ENCODE measurements at places on chromosomes 6 and 20.

- DNase-seq, result no peak
Measured at GRCh38 chr6:38676236-38676973, 26.5 kb downstream of the GLO1 start.

DNA sequence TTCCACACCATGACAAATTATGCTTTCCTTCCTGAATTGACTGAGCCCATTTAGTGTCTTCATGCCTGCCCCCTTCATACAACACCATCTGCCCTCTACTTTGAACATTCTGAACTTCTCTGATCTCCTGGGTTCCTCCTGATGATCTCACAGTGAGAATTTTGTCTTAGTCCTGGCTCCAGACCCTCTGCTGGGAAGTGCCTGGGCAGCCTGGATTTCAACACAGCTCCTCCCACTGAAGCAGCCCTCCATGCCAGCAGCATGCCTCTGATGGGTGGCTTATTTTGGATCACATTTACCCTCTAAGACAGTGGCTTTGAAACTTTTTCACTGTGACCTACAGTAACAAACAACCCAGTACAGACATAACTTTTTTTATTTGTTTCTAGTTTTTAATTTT lies 41.5 kb downstream of the DSE start:
- peak; percentile 20 for DNase-seq

DNA sequence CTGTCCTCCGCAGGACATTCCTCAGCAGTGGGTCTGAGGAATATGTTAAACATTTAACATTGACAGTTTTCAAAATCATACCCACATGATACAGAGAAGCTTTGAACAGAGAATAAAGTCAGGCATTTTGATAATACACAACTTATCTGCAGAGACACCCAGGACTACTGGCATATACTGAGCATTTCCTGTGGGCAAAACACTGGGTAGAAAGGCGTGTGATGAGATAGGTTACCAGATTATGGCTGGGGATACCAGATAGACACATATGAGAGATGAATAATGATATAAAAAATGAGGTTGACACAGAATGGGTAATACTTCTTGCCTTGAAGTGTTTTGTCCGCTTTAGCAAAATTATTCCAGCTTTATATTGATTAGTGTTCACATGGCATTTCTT lies 31.4 kb upstream of the TRIM26 start:
- no peak for DNase-seq

GRCh38 chr6:133961831-133962230 lies 8.8 kb downstream of the TBPL1 start:
- no peak for DNase-seq

DNA sequence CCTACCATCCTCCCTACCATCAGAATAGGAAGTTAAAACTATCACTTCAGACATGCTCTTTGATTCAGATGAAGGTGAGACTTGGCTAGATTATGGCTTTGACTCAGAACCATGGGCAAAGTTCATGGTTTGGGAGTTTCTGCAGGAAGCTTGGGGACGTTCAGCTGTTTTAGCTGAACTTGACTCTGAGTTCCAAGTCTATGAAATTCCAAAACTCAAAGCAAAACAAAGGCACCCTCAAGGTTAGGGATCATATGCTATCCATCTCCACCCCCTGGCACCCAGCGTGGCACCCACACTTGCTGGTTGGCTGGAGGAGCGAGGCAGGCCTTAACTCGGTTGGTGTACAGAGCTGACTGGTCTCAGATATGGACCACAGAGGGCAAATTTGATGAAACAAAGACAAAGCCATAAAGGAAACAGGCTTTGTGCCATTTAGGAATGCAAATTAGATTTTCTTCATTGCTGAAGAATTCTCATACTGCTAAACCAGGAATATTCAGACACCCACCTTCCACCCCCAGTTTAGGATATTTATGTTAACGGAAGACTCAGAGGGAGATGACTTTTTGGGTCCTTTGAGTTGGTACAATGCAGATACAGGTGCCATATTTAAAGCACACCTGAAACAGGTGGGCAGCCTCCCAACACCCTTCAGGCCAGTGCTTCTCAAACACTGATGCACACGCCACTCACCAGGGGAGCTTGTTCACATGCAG lies 88.4 kb upstream of the SLC22A16 start:
- DNase-seq, result no peak

DNA sequence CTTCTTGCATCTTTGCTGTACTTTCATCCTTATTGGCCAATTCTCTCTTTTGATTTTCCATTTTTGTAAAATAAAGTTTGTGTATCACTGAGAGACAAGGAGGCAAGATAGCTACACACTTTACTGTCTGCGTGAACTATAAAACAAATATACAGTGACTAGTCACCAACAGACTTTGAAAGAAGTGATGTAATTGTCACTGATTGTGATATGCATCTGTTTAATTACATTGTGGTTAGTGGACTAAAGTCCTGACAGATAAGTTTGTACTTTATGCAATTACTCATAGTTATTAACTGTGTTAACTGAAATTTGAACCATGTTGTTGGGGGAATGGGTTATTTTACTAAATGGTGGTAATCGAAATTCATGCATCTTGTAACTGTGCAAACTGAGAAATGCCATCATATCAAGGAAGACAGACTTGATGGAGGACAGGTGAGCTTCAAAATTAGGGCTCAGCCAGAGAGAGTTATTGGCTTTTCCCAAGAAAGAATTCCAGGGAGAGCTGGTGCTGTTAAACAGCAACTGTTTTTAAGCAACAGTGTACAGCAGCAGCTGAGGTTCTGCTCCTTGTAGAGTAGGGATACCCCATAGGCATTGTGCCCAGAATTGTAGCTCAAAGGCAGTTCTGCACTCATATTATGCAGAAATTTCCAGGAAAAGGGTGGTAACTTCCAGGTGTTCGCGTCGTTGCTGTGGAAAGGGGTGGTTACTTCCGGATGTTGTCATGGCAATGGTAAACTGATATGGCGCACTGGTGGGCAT lies 62.9 kb downstream of the EFHC1 start:
- DNase-seq, result no peak

DNA sequence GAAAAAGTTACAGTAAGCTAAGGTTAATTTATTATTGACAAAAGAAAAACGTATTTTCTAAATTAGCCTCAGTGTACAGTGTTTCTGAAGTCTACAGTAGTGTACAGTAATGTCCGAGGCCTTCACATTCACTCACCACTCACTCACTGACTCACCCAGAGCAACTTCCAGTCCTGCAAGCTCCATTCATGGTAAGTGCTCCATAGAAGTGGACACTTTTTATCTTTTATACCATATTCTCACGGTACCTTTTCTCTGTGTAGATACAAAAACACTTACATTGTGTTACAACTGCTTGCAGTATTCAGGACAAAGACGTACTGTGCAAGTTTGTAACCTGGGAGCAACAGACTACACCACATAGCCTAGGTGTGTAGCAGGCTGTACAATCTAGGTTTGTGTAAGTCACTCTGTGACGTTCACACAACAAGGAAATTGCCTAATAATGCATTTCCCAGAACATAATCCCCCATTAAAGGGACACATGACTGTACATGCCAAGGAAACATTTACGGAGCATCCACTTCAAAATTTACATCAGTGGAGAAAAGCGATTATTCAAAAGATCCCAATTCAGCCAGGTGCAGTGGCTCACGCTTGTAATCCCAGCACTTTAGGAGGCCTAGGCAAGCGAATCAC lies 133.4 kb downstream of the BANF2 start:
- DNase-seq, result no peak

GRCh38 chr6:138569970-138570724 lies 70.9 kb upstream of the NHSL1 start:
- DNase-seq, result no peak

- no peak for DNase-seq
Measured at GRCh38 chr20:62167474-62167873, 15.4 kb upstream of the MTG2 start.

DNA sequence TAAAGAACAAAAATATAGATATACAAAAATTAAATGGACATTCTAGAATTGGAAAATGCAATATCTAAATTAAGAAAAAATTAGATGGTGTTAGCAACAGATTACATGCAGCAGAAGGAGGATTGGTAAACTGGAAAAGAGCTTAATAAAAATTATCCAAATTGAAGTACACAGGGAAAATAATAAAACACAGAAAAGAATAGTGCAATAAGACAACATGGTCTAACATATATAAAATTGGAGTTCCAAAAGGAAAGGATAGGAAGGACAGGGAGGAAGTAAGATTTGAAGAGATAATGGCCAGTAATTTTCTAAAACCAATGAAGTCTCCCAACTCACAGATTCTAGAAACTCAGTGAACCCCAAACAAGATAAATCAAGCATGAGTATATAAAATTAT lies 194.5 kb downstream of the TBX18 start:
- DNase-seq, result no peak

DNA sequence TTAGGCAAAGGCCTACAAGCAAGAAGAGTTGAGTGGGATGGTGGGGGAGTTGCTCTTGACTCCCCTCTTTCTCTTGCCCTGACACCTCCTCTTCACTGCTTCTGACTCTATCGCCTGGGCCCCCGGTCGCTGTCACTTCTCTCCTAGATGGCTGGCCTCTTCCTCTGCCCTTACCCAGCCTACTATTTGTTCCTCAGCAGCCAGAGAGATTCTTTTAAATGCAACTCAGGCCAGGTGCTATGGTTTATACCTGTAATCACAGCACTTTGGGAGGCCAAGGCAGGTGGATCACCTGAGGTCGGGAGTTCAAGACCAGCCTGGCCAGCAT lies 4.3 kb upstream of the PDYN start:
- no peak for DNase-seq

- DNase-seq, result no peak
Measured at GRCh38 chr20:49279677-49280462, 2.0 kb upstream of the ZNFX1 start.

DNA sequence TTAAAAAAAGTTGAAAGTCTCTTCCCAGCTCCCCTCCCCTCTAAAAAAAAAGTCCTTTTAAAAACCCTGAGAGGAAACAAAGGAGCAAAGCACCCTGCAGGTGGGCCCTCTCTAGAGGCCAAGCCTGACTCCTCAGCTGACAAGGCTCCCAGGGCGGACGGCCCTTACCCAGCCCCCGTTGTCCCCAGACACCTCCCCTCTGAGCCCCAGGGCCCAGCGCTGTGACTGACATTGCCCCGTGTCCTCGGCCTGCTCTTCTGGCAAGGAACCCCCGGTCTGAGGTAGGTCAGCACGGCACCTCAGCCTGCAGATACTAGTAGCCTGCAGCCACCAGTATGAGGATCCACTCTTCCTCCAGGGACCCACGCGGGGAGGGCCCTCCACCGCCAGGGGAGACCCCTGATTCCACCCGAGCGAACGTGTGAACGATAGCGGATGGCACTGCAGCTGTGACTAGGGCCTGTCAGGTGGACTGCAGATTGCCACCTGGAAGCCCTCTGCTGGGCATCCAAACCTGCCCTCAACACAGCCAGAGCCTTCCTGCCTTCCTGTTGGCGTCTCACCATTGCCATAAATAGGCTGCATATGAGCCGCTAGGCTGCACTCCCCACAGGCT lies 34.2 kb downstream of the FOXC1 start:
- no peak for DNase-seq

GRCh38 chr20:25984933-25985332 lies 288.3 kb upstream of the ZNF337 start:
- DNase-seq, result no peak

GRCh38 chr6:30102414-30102969 lies 10.4 kb downstream of the TRIM31 start:
- DNase-seq, result peak; percentile 87

- no peak for DNase-seq
Measured at GRCh38 chr6:31687321-31687720, 6.5 kb upstream of the LY6G5C start.

DNA sequence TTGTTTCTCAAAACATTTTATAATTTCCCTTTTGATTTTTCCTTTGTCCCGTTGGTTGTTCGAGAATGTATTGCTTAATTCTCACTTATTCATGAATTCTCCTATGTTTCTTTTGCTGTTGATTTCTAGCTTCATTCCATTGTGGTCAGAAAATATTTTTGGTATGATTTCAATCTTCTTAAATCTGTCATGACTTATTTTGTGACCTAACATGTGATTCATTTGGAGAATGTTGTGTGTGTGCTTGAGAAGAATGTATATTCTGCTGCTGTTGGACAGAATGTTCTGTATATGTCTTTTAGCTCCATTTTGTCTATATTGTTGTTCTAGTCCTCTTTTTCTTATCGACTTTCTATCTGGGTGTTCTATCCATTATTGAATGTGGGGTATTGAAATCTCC lies 286.2 kb upstream of the RNF217 start:
- no peak for DNase-seq

- DNase-seq, result no peak
Measured at GRCh38 chr20:23530937-23531567, 37.2 kb downstream of the CST9L start.

GRCh38 chr20:8385247-8385646 lies 253.2 kb downstream of the PLCB1 start:
- no peak for DNase-seq

- DNase-seq, result no peak
Measured at GRCh38 chr20:1875762-1876161, 19.4 kb upstream of the SIRPA start.

DNA sequence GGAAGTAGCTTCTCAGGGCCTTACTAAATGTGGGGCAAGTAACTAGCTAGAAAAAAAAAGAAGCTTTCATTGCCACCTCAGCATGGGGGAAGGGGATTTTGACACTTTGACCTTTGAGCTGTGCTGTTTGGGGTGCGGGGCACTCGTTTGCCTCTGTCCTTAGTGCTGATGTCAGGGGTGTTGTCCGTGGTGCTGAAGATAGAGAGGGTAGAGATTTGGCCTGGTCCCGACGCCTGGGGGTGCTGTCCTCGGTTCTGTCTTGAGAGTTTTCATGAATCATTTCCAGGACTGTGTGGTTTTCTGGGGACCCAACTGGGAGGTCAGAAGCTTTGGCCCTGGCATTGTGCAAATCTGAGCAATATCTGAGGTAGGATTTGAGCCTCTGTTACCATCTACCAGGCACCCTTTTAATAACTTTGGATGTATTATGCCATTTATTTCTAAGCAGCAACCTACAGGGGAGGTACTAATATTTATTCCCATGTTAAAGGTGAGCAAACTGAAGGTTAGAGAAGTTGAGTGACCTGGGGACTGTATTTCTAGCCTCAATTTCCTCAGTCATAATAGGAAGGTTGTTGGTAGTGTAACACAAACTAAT lies 78.0 kb downstream of the DLGAP4 start:
- peak; percentile 10 for DNase-seq

- no peak for DNase-seq
Measured at GRCh38 chr6:259901-260508, 32.3 kb upstream of the DUSP22 start.

DNA sequence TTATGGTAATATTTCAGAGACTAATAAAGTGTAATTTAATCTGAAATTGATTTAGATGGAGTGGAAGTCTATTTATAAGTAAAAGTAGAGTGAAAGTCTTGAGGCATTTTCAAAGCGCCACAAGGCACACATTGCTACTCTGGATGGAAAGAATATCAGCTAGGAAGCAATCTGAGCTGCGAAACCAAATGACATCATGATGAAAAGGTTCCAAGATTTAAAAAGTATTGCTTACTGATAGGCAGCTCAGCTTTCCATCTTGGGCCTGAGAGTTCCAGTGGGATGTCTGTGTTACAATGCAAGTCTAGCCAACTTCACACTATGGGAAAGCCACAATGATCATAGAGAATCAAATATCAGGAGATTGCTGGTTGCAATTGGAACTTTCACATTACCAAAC lies 126.9 kb upstream of the VGLL2 start:
- no peak for DNase-seq

- no peak for DNase-seq
Measured at GRCh38 chr6:116101790-116102189, 1.1 kb downstream of the NT5DC1 start.

- DNase-seq, result no peak
Measured at GRCh38 chr6:7742223-7742785, 16.4 kb downstream of the BMP6 start.

All from inflammatory macrophage (primary cell).